ENCODE measurements at places on chromosomes 5 and 9.

- DNase-seq = no peak
Observed at GRCh38 chr5:135218486-135218755, 180.6 kb downstream of the MACROH2A1 start.

DNA sequence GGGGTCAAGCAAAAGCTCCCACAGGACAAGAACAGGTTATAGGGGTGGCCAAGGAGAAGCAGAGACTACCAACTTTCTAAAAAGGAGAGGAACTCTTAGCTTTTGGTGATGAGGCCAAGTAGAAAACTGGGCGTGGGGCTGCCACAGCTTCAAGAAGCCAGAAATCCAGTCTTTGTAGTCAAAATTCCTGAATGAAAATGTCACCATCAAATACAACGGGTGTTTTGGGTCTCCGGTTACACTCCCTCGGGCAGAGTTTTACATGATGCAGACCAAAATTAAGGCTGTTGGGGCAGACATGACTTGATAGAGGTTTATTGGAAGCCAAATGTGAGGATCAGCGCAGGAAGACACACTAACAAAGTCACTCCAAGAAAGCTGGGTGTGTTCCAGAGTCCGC is 29.4 kb upstream of the N4BP3 start:
- DNase-seq = no peak

DNA sequence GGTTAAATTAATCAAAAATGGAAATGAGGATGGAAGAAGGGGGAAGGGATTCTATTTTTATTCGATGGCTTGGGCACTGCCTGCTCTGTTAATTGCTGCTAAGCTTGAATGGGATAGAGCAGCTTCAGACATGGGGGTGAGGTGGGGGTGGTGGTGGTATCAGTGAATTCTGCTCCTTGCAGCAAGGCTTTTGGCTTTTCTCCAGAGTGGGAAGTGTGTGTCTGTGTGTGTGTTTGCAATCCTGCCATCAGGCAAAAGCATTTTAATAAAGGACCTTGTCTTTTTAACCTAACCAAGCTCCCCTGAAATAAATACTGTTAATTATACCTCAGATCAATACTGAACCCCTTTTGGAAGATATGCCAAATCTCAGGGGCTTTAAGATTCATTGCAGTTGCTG is 110.9 kb upstream of the GPR151 start:
- no peak for DNase-seq

DNA sequence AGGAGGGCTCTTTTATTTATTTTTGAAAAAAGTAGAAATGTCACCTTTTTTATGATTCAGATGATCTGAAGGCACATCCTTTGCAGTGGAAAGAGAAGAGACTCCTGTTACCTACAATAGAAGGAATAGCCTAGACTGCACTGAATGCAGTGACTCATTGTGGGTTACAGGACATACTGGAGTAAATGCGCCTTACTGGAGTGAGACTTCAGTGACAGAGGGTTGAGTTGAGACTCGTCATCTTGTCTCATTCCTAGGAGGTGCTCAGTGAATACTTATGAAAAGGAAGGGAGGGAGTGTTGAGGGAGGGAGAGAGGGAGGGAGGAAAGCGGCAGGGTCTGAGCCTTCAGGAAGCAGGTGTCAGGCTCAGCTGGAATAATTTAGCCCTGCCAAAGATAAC is 25.2 kb downstream of the ANKRA2 start:
- DNase-seq = no peak

- DNase-seq = peak; percentile 59
Observed at GRCh38 chr5:67165526-67166459, 30.8 kb downstream of the CD180 start.

DNA sequence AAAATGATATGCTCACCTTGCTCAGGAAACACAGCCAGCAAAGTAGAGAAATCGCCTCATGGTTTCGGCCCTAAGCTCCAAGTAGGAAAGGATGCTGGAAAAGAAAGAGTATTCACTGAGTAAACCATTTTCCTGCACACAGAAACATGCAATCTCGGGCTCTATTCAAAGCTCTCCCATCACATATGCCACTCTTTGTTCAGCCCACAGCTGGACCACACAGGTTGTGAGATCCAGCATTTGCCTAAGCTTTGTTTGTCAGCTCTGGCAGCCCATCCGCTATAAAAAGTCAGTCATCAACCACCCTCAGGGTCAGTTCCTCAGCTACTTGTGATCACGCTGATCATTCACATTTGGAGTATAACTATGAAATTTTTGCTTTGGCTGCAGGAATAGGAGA is 96.5 kb upstream of the SMARCA2 start:
- DNase-seq = no peak

GRCh38 chr5:77337246-77337645 is 126.8 kb downstream of the PDE8B start:
- no peak for DNase-seq

DNA sequence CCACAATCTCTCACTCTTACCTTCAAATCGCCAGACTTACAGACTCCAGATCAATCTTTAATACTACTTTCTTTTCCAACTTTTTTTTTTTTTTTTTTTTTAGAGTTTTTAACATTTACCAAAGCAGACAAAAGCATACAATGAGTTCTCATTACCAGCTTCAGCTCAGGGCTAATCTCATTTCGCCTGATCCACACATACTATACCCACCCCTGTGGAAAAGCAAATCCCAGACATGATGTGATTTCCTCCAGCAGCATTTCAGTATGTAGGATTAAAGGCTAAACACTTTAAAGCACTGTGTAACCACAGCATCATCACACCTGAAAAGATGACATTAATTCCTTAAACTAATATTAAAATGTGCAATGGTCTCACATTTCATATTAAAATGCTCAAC is 138.8 kb upstream of the RETREG1 start:
- no peak for DNase-seq

- DNase-seq = no peak
Observed at GRCh38 chr5:141778683-141779082, 96.7 kb upstream of the ARAP3 start.

- no peak for DNase-seq
Observed at GRCh38 chr5:36529142-36529541, 77.3 kb upstream of the SLC1A3 start.

GRCh38 chr9:130143958-130144366 is 28.2 kb upstream of the NCS1 start:
- DNase-seq = no peak

DNA sequence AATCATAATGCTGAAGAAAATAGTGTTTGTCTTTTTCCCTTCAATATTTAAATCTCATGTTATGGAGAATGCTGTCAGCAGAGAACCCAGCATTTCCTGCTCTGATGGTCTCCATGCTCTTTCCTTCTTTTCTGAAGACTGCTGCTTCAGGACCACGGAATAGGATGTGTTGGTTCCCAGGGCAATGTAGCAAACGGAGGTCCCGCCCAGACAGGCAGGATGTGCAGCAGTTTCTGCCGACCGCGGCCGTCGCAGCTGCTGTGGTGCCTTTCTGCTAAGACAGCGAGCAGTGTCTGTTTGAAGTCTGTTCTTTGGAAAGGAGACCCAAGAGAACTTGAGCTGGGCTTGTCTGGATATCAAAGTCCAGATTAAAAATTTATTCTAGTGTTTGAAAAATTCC is 654.3 kb downstream of the CCDC171 start:
- no peak for DNase-seq

GRCh38 chr9:112705768-112706427 is 12.0 kb downstream of the INIP start:
- no peak for DNase-seq
